ENCODE measurements at places on chromosomes 2 and 18.

GRCh38 chr2:72037261-72037666, 110.4 kb downstream of the CYP26B1 start:
- peak; percentile 29 for DNase-seq

- DNase-seq, result no peak
Measured at GRCh38 chr18:70559446-70559845, 270.6 kb downstream of the SOCS6 start.

DNA sequence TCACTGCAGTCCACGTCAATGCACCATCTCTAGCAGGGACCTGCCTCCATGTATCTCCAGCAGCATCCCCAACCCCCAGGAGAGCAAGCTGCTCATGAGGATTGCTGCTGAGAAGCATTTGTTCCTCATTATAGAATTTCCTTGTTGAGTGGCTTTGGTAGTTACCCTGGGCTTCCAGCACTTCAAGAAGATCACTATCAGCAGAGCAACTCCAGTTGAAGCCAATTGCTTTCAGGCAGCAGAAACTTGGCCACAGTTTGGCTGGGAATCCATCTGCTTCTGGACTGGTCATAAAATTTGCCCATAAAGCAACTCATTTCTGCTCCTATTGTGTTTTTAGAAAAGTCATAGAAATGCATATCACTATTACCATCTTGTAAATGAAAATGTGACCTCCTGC, 17.4 kb downstream of the TRPM8 start:
- no peak for DNase-seq

DNA sequence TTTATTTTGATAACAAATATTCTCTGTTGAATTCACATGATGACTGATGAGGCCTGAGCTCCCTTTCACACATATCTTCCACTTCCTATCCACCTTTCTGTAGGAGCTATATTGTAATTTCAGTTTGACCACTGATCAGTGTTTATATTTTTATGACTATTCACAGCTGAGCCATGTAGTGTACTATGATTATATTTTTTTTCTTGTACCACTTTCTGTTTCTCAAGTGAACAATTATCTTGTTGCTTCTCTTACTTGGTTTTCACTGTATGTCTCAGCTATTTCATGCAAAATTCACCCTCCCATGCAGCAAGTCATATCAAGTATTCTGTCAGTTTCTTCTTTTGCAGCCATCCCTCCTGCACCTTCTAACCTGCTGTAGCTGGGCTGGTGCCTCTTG, 78.4 kb downstream of the TMEM247 start:
- no peak for DNase-seq

DNA sequence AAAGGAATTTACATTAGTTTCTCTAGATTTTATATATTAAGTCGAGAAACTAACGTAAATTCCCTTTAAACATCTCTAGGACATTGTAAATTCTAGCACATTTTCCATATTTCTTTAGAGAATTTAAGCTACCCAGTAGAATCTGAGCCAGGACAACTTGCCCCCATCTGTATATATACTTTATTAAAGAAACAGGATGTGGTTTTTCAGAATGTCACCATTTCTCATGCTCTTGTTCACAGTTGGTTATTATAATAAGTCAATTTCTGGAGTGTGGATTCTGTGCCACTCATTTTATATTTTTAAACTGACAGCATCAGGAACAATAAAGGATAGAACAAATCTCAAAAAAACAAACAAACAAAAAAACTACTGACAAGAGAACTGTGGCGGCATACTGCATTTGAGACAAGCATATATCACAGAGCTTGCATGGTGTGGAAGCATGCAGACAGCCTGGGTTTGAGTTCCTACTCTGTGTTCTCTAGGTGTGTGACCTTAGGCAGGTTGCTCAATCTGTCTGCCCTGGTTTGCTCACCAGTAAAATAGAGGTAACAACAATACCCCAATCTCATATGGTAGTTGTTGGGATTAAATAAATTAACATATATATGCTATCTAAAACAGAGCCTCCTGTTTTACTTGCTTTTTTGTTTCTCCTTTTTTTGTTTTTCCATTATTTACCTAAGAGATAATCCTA, 61.4 kb upstream of the DNER start:
- no peak for DNase-seq

DNA sequence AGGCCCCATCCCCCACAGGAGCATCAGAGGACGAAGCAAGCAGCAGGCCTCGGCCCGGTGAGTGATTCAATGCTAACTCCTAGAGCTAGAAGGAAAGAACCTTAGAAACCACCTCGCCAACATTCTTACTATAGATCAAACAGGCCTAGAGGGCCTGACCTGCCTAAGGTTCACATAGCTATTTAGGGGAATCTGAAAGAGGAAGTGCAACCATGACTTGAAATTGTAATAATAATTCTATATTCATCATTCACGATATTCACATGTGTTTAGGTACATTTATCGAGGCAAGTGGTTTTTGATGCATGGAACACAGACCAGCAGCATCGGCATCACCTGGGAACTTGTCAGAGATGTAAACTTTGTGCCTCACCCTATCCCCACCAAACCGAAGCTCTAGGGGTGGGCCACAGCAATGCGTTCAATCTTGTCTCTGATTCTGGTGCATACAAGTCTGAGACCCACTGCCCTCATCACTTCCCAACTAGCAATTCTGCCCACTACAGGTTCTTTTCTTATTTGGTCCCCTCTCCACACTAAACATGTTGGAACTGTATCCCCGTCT, 78.0 kb upstream of the DNMT3A start:
- DNase-seq, result no peak

GRCh38 chr2:102063487-102063911, 71.7 kb downstream of the IL1R2 start:
- no peak for DNase-seq

- no peak for DNase-seq
Measured at GRCh38 chr2:33791625-33792024, 192.5 kb upstream of the FAM98A start.

DNA sequence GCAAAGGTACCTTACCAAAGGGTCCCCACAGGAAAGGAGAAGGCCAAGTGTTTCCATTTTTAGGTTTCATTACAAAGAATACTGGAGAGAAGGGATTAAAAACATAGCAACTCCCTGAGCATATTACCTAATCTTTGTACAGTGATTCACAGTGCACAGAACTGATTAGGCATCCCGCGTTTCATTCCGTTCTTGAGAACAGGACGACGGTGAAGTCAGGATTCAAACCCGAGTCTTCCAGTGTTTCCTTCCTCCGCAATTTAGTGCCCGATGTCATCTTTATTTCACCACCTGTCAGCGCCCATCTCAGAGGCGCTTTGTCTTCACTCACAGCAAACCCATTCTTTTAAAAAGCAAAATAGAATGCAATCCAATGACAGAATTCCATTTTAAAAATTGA, 488.5 kb downstream of the EIPR1 start:
- no peak for DNase-seq

DNA sequence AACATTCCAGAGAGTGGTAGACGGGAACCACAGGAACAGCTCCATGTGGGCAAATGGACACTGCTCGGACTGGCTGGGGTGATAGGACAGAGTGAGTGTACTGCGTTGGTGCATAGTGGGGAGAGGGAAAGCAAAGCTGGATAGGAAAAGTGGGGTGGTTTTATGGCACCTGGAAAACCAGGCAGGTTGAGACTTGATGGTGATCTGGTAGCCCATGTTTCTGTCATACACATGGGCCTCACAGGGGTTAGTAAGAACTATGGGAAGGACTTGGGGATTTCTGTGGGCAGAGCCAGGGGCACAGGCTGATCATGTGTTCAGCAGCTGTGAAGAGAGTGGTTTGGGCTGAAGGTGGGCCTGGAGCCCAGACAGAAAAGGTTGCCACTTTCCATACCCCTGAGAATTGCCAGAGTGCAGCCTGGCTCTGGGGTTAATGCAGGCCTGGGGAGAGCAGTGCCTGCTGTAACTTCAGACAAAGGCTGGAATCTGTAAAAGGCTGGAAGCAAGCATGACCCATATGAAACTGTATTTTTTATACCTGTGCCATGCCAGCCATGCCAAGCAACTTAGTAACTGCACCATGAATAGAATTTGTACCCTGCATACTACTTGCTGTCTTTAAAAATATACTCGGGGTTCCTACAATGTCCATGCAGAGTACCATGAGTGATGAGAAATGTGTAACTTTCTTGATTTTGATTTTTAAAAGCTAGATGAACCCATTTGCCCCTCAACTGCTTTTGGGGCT, 41.9 kb downstream of the RPIA start:
- no peak for DNase-seq

DNA sequence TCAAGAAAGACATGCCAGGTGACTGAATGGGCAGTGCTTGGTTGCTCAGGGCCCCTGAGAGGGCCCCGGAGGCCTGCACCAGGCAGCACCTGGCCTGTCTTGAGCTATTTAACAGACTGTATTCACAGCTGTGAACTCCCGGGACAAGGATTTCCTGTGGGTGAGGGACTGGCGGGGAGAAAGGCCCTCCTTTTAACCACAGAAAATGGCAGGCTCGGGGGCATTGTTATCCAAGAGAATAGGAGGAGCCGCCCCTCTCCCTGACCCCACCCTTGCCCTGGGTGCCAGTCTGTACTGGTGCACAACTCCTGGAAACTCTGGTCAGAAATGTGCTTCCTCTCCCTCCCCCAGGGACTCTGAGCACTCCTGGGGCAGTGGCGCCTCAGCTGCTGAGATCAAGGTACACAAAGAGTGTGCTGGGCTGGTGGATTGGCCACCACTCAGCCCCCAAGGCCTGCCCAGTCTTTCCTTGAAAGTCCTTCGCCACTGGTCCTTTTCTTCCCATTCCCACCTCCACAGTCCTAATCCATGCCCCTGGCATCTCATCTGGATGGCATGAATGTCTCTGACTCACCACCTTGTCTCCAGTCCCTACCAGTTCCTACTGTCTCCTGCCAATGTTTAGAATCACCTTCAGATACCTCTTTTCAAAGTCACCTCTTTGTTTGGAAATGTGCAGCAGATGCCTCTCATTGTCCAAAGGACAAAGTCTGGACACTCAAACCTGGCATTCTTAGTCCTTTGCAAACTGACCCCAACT, 19.6 kb upstream of the EPAS1 start:
- DNase-seq, result no peak

DNA sequence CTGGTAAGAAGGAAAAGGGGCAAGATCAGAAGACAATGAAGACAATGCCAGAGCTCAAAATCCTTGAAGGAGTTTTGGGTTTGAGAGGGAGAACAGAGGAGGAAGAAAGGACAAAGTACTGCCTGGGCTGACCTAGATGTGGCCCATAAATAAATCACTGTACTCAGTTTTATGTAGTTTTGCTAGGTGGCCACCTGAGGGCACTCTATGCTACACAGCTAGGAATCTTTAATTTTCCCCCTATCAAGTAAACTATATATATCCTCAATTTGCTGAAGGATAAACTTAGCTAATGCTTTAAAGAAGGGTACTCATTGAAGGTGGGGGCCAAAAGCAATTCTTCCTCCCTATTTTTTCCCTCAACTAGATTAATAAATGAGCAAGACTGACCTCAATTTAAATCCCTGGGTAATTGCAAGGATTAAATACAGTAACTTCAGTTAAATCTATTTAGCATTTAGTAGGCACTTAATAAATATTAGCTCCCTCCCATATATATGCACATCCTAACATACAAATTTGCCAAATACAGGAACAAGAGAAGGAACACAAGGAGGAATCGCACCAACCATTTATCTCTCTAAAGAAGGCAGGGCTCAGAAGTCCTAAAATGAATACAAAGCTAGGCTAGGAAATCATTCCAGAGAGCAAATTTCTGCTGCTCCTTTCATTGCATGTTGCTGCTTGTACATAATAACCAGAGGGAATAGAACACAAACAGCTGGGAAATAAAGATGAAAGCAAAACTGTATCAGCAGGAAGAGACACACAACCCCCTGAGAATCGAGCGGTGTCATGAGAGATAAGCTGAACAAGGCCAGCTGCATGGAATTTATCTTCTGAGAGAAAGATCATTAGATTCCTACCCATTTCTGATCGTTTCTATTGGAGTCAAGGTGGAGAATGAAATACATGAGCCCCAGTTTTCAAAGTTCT, 540.1 kb downstream of the NRXN1 start:
- DNase-seq, result peak; percentile 57

DNA sequence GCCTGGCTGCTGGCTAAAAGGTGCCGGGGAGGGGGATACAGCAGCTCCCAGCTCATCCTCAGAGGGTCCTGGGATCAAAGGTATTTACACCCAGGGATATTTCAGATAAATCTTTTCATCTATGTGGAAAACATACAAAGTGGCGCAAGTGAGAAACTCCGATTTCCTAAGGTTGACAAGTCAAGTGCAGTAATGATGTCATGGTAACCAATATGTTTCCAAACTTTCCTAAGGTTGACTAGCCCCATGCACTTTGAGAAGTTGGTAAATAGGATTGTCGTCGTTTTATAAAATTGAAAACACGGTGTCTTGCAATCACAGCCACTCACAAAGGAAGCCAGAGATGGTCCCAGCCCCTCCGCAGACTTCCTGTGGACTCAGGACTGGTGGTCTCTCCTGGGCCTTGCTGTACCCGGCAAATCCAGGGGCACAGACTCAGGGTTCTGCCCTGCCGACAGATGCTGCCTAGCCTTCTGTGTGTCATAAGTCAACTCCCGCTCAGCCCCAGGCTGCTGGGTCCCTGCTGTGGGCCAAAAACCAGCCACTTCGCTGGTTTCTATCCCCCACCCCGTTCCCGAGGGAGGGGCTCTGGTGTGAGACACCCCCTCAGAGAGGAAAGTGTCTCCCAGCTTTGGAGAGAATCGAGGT, 111.2 kb upstream of the PPP1CB start:
- DNase-seq, result no peak
